ENCODE measurements at places on chromosomes 12 and 14. TPM values are rescaled to one million over a fixed set of nuclear protein-coding genes. Genes with fewer than 3 reads are reported as not detected.

Gene SERPINA9
- total RNA-seq: not detected

GRCh38 chr12:40760821-40761220 lies 68.6 kb downstream of the CNTN1 start:
- DNase-seq: no peak

DNA sequence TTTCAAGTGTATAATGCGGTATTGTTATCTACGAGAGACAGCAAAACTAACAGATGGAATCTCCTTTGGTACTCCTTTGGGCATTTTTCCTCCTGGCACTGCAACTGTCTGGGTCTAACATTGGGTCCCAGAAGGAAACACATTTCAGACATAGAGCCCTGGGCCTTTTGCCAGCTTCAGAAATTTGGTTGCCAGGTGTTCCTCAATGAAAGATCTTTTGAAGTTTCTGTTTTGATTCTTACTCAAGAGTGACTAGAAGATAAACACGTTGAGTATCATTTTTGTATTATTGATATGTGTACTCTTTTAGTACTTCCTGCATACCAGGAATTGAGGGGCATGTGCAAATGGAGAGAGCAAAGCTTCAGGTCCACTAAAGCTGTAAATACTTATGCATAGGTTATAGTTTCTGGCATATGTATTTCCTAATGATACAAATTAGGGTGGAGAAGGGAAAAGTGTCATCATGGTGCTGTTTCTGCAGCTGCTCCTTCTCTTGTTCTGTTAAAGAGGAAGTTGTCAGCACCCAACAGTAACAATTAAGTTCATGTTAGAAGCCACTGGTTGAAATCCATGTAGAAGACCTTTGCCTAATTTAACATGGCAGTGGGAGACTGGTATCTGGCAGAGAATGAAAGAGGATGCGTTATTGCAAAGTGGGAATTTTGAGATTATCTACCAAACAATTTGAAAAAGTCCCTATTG lies 53.5 kb downstream of the SLC38A6 start:
- peak; percentile 51 for DNase-seq

Gene GPR33
- not detected for total RNA-seq

Gene SLC7A8
- 1.0 TPM for total RNA-seq

- DNase-seq: no peak
Observed at GRCh38 chr12:66441905-66442559, 139.7 kb downstream of the HELB start.

DNA sequence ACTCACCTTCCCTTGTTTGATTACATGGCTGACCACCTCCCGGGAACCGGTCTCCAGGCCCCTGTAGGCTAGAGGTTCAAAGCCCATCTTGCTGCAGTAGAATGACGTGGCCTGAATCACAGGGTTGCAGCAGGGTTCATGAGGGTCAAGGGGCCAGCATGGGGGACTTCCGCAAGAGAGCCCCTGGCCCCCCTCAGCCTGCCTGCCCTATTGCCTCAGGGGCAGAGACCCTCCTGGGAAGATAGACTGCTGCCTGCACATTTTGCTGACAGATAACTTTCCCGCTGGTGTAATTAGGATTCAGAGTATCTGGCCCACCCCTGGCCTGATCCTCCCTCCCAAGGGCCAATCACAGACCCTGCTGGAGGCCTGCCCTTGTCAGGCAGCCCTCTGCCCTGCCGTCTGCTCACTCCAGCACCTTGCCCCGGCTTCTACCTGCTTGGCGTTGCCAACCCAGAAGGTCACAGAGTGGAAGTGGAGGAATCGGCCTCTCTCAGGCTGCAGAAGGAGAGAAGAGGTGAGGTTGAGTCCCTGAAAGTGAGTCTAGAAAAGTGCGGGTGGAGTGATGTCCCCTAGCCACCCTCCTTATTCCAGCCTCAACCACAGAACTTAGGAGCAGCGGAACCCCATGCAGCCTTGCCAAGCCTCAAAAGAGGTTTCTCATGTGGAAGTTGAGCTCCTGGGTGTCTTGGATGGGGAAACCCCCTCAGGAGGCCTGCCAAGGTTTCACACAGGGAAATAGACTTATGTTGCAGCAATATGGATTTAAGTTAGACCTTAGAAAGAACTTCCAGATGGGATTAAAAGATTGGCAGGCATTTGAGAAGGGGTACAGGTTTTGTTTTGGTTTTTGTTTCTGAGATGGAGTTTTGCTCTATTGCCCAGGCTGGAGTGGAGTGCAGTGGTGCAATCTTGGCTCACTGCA lies 1.1 kb downstream of the HPD start:
- no peak for DNase-seq

DNA sequence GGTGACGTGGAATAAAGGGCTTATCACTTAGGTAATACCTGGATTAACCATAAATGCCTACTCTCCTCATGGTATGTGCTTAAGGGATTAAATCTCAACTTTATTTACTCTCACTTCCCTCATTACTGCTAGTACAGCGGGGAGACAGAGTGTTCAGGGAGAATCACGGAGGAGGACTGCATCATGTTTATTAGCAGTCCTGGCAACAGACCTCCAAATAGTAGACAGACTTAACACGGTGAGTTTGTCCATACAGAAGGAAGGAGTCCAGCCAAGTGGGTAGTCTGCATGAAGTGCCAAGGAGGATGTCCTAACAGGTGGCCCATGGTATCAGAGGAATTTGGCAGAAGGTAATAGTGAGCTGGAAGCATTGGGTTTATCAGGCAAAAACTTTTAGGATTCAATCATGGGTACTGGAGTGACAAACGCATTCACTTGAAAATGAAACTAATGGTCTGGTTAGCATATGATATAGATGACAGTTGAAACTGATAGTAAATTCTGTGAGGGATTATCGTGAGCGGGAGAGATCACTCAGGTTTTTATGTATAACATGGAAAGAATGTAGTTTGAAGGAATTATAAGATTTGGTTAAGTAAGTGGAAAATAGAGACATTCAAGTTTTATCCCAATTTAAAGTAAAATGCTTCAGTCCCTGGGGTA lies 471.8 kb downstream of the TMEM117 start:
- no peak for DNase-seq

DNA sequence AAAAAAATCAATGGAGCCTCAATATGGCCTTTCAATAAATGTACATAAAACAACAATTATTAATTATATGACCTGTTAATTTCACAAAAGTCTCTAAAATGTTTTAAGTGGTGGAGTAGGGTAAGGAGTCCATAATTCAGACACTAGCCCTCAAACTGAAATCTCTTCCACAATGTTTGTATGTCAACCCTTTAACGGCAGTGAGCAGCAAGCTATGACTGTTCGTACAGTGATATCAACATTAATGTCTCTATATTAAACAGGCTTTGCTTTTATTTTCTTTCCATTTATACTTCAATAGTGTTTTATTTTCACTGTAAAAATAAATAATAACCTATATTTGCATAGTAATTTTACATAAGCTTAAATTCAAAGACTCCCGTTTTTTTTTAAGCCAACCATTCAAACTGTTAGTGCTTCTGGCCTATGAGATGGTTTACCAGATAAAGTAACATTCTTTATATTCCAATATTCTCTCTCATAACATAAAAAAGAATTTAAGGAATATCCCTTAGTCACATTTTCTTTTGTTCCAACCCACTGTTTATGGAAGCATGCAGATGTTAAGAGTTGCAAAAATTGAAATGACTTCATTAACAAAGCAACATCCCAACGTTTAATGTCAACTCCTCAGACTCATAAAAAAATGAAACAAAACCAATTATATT lies 2.3 kb downstream of the CDK17 start:
- DNase-seq: no peak

GRCh38 chr12:26863515-26863914 lies 30.5 kb upstream of the ITPR2 start:
- DNase-seq: no peak

DNA sequence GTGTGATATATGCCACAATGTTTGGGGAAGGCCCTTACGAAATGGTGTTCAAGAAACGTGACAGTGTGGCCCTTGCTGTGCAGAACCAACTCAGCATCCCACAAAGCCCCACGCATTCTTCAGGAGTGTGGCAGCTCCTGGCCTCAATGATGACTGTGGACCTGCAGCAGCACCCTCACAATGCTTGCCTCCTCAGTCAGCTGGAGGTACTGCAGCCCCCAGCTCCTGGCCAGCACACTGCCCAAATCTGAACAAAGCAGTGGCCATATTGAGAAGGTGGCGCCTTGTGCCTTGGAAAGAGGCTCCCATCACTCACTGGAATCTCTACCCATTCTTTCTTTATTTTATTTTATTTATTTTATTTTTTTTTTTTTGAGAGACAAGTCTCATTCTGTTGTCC lies 10.4 kb downstream of the POLE2 start:
- no peak for DNase-seq

GRCh38 chr12:131380965-131381705 lies 329.8 kb upstream of the SFSWAP start:
- no peak for DNase-seq

Gene GYS2
- not detected for total RNA-seq

DNA sequence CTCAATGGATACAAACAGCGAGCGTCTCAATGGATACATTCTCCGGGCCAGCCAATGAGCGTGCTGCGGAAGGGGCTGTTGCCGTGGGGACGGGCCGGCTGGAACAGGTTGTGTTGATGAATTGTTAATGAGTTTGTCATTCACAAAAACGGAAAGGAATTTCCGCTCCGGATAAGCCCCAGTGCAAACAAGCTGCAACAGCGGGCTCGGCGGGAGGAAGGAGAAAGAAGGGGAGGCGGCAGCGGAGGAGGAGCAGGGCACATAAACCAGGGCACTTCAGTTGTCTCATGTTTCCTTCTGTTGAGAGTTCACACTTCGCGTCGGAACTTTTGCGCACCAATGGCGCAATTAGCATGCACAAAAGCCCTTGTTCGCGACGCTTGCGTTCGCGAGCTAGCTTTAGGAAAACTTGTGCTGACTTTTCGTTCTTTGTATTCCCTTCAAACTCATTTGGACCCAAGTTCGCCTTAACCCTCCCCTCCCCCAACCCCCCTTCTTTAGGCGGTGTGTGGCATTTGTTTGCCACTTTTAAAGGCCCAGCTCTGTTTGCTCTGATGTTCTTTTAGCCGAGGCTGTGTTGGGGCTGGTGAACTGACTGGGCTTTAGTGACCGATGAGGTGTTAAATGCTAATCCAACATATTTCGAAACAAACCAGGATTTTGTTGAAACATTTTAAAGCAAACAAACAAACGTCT lies at the start of gene DUSP6:
Gene DUSP6 (minus strand): TSS at position 10 of the 696 bp plus-strand sequence. CDS start 462 bp downstream, outside the sequence.
- peak; percentile 99 for DNase-seq

GRCh38 chr14:101398011-101398410 lies 163.3 kb upstream of the DIO3 start:
- no peak for DNase-seq

DNA sequence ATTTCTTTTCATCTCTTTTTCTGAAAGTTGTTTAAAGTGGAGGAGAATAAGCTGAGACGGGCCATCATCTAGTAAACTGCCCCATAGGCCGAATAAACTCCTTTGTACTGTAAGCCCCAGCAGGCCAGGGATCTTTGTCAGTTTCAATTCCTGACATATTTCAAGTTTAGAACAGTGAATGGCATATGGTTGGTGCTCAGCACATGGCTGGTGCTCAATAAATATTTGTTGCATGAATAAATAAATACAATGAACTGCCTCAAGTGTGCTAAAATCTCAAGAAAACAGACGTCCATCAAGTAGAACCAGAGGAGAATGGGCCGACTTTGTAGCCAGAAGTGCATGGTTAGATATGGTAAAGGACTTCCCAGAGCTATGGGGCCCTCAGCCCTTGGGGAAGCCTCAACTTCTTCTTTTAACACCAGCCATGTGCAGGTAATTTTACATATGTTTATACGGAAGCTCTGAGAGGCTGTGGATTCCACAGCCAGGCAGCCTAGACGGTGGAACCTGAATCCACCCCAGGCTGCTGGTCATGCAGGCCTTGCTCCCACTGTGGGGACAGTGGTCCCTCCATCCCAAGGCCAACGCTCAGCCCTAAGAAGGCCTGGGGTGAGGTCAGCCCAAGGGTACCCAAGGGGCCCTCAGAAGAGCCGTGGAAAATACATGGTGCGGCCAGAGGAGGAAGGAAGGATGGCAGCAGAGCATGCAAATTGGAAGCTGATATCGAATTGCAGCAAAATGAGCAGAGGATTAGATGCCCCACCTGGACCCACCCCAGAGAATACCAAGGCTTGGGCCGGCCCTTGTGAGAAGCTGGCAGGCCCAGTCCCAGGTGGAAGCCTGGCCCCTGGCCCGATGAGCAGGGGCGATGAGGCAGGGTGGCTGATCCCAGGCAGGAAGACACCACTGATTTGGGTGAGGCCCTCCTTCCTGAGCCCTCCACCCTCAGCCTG lies 8.7 kb upstream of the AQP2 start:
- no peak for DNase-seq

Gene APOF
- not detected for total RNA-seq

Data from dermis microvascular lymphatic vessel endothelial cell (primary cell).